Caki2 (cell line): ENCODE measurements at places on chromosomes 2 and 18. TPM values are rescaled to one million over a fixed set of nuclear protein-coding genes. Genes with fewer than 3 reads are reported as not detected.

SKOR2 gene
- not detected in 2 replicates for total RNA-seq

HOXD1 gene
- 2.4 TPM in 1 of 2 replicates, not detected in the other for total RNA-seq

- no peak for DNase-seq
Measured at GRCh38 chr18:23934252-23934651, 80.3 kb upstream of the TTC39C start.

GRCh38 chr2:41736105-41736567 is 311.7 kb upstream of the PKDCC start:
- DNase-seq: no peak

SERPINB3 gene
- not detected in 2 replicates for total RNA-seq

DNA sequence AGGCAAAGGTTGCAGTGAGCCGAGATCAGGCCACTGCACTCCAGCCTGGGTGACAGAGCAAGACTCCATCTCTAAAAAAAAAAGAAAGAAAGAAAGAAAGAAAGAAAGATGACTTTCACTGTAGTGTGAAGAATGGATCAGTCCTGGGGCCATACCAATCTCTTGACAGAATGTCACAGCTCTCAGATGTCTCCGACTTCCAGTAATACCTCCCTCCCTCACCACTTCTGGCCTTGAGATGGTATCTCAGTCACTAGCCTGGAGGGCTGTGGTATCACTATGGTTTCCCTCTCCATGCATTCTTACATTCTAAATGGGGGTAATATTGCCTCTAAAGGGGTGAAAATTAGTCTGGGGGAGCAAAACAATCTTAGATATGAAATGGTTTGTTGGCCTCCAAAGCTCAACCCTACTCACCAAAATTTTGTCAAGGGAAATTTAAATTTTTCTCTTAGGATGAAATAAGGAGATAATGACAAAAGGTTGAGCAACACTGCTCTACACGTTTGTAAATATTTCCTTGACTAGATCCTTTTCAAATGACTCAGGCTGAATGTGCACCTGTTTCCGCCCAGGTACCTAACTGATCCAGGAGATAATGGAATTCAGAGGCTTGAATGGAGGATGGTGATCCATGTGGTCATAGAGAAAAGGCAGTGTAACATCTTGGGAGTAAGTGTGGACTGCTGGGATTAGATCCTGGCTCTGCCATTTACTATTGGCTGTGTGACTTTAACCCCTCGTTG is 19.9 kb upstream of the SPRED2 start:
- DNase-seq: no peak

RAPGEF4 gene
- 3.3 TPM in 1 of 2 replicates, not detected in the other for total RNA-seq

AMER3 gene
- total RNA-seq: not detected in 2 replicates

TMEM214 gene
- total RNA-seq: 104 and 106 TPM in 2 replicates

DNA sequence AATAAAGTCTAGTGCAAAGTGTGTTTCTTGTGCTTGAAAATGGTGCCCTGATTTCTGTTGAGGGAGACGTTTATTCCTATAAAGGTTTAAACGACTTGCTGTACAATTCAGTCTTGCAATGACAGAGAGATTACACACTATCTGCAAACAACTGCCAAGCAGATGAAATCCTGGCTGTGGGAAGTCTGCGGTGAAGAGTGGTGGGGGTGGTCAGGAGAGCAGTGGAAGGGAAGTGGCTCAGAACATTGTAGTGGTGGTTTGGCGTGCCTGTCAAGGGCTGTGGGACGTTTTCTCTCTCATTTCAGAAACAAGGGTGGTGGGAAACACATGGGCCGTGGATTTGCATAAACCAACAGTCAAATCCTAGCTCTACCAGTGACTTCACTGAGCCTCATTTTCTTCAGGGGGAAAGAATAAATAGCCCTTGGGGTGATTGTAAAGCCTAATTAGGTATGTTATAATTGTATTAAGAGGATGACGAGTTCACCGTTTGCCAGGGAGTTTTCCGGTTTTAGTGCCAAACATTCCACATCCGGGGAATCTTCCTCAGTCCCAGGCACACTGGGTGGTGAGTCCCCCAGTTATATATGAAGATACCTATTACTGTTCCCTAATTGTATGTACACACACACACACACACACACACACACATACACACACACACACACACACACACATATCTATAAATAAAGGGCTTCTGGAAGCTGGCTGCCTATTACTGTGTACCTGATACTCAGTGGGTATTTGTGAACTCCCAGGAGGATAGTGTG is 115.0 kb downstream of the SPTBN1 start:
- peak; percentile 77 for DNase-seq

- peak; percentile 68 for DNase-seq
Measured at GRCh38 chr2:232588680-232589585, 38.4 kb downstream of the EIF4E2 start.

DNA sequence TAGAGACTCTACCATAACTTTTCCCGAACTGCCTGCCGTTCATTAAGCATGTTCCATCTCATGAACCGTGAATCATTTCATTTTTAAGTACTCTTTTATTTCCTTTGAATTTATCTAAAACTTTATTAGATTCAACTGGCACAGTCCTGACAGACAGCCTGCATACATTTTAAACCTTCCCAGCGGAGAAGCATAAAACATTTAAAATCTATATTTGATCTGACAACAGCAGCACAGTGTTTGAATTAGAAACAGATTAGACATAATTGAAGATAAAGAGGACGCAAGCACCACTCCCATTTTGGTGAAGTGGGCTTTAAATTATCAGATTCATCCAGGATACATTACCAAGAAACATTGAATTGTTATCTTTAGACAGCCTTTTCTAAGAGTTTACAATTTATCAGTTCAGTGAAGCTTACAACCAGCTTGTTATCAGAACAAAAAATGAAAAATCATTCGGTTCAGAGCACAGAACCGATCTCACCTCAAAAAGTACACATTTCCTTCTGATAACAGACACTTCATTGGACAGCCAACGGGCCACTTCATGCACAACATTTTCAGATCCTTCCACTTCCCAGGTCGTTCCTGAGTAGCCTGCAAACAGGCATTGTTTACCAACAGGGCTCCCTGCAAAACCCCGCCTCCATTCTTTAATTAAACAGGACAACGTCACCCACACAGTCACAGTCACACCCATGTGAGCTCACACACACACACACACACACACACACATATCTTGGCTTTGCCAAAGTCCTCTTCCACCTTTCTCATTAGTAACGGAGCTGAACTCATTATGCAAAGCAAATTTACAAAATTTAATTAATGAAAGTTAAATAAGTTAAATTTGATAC is 171.2 kb downstream of the SP3 start:
- DNase-seq: no peak

TRMT61B gene
- total RNA-seq: 19.7 and 23.1 TPM in 2 replicates

GRCh38 chr2:45974056-45974455 is 322.6 kb downstream of the PRKCE start:
- no peak for DNase-seq
